ENCODE measurements at places on chromosomes 4 and X.

- DNase-seq, result no peak
Measured at GRCh38 chr4:153623491-153623890, 60.6 kb upstream of the TLR2 start.

DNA sequence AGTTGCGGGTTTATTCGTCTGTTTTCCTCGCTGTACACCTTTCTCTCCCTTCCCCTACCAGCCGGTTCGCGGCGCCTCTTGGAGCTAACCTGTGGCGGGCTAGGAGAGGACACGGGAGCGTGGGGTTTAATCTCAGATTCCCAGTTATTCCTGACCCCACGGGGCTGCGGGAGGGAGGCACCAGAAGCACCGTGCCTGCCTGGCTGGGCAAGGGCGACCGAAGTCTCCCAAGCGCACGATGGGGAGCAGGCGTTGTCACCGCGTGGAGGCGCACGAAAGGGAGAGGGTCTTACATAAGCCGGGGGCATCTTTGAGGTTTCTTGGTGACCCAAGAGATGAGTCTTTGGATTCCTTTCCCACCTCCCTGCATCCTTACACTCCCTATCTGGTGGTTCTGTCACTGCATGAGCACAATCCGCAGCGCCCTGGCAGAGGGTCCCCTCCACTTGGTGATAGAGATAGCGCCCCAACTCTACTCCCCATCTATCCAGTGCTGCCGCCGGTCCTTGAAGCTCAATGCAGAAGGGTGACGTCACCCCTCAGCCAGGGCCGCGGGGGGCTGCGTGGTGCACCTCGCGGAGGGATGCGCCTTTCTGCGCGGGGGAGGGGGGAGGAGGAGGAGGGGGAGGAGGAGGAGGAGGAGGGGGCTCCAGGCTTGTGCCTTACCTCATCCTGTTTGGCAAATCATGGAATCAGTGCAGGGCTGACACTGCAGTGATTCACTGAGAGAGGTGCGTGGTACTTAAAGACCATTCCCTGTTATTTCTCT is 793 bp downstream of the TSPAN7 start:
- DNase-seq, result no peak

DNA sequence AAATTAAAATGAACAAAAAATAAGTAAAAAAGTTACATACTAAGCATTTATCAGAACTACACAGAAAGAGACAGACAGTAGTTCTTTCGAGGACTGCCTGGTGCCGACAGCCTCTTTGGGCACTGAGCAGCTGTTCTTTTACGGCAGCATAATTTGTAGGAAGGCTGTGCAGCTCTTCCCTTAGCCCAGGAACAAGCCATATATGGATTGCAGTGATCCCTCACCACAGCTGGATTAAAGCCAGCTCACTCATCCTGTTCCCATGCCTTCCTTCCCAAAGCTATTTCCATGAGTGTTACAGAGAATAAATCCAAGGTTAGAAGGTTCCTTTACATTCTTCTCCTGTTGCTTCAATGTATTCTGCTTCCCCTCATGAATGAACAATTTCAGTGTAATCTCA is 71.7 kb downstream of the DDX60L start:
- no peak for DNase-seq

DNA sequence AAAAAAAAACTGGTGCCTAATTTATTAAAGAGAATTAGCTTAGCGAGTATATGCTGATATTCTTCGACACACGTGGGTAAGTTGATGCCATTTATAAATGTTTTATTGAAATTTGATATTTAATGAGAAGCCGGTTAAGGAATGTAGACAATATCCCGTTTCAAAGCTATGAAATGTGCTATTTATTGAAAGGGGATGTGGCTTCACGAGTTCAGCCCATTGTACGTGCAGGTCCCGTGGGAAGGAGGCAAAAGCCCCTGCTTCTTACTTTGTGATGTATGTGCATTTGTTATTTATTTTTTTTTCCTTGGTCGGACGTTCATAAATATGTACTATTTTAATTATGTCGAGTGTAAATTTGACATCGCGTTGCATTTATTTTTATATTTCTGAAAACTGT is 20.2 kb downstream of the SHOX start:
- no peak for DNase-seq

DNA sequence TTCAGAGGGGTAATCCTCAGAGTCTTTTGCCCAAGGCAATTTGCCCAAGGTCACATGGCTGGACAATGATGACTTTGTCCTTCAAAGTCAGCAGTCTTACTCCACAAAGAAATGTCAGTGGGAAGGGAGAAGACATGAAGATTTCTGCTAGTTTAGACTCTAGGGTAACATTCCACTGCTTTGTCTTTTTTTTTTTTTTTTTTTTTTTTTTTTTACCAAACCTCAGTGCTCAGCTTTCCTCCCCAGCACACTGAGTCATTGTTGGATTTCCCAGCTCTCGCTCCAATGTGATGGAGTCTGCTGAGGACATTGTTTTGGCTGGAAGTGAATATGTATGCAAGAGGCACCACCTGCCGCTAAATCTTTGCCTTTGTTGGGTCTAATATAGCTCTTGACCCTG is 7.2 kb upstream of the C1QTNF7 start:
- DNase-seq, result no peak

DNA sequence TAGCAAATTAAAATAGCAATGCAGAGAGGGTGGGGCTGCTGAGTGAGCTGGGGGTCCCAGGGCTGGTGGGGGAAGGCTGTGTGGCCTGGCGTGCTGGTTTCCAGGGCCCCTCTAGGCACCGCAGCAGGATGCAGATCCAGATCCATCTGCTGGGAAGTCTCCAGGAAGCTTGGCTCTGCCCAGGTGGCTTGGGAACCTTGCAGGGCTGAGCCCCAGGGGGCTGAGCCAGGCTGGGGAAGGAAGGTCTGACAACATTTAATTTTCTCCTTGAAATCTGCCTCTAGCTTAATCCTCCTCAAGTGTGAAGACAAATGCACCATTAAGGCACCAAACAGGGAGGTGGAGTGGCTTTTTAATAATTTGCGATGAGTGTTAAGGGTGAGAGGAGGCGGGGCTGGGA is 31.7 kb downstream of the SORCS2 start:
- no peak for DNase-seq

DNA sequence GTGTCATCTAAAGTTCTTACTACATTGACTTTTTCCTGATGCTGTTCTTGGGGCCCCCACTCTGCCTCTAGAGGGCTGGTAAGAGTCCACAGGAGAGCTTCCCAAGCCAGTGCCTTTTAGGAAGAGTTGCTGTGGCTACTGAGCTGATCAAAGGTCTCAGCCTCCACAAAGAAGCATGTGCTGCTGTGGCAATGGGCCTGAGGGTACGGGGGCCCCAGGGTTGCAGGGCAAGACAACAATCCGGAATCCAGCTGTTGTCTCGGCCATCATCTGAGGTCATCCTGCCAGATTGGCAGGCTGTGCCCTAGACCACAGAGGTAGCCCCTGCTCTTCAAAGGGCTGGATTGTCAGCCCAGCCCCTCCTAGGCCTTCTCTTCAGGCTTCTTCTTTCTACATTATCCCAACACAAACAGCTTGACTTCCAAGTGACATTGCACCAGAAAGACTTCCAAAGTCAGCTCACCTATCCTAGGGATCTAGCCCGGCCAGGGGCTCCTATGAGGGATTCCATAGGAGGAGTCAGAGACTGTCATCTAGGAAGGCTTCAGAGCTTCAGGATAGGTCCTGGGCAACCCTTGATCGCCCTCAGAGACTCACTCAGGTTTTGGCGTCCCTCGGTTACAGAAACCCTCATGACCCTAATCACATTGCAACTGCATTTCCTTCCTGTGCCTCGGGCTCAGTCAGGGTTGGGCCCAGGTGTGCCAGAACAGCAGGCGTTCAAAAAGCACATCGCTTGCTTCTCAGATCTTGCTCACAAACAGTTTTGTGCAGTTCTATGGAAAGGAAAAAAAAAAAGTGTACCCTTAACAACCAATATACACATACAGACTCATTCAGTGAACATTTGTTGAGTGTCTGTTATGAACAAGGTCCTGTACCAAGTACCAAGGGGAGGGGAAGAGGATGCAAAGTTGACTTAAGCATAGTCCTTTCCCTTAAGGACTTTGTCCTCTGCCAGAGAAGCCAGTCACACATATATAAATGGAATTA is 27.8 kb downstream of the SLC25A5 start:
- no peak for DNase-seq

Measured in GM12878 (cell line).